Peyer's patch (tissue), 4 donors: ENCODE measurements at places on chromosomes 3 and 15.

DNA sequence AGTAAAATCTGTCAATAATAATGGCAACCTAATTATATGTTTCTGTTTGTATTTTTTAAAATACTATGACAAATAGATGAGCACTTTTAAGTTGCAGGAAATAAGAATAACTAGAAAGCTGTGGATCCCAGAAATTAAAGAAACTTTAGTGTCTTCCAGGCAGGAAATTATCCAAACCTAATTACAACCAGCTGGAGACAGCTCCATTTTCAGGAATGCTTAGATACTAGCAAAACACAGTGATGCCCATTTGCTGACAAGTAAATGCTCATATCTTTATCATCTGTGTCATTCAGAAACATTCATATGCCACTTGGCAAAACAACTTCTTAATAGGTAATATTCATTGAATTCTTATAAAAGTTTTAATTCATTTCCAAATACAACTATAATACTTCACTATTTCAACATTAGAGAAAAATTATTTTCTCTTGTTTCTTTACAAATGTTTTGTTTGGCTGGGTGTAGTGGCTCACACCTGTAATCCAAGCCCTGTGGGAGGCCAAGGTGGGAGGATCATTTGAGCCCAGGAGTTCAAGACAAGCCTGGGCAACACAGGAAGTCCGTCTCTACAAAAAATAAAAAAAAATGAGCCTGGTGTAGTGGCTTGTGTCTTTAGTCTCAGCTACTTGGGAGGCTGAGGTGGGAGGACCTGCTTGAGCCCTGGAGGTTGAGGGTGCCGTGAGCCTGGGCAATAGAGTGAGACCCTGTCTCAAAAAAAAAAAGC, 169.1 kb upstream of the TSPAN3 start:
- DNase-seq, result no peak

GRCh38 chr3:154779571-154779970, 300.5 kb upstream of the MME start:
- no peak for DNase-seq

DNA sequence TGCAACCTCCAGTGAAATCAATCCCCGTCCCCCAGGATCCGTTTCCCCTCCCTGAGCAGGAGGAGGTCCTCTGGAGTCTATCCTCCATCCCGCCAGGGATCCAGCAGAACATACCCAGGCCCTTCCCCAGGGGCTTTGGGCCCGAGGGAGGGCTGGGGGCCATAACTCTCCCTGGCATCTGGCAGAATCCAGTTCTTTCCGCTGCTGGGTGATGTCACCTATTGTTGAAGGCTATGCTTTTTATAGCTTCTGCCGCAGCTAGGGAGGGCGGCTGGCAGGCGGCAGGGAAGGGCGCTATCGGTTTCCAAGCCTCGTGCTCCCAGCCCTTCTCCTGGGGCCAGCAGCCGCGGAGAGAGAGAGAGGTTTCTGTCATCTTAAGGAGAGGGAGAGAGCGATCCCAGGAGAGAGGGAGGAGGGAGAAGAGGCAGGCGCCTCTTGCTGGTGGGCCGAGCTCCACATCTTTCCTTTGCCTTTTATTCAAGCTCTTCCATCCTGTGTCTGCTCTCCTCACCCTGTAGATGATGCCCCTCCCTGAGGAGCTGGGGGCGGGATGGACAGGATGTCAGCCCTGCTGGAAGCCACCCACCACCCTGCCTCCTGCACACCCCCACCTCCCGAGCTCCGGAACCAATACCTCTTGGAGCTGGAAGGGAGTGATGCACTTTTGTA, 120.1 kb downstream of the ANP32A start:
- no peak for DNase-seq

- DNase-seq, result no peak
Observed at GRCh38 chr3:28651159-28651558, 302.5 kb upstream of the AZI2 start.

DNA sequence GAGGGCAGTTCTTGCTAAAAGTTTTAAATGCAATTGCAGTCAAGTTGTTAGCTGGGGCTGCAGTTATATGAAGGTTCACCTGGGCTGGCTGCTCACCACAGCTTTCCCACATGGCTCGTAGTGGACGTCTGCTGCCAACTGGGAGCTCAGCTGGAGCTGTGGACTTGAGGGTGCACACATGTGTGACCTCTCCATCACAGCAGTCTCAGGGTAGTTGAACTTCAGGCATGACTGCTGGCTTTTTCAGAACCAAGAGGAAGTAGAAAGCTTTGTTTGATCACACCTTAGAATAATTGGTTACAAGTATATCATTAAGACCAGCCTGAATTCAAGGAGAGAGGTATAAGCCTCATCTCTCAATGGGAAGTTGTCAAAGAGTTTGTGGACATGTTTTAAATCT, 74.1 kb downstream of the CHL1 start:
- no peak for DNase-seq

- no peak for DNase-seq
Observed at GRCh38 chr15:99983171-99983885, 250.1 kb upstream of the LYSMD4 start.

- DNase-seq, result no peak
Observed at GRCh38 chr3:159187232-159187631, 385.4 kb downstream of the MFSD1 start.

- no peak for DNase-seq
Observed at GRCh38 chr3:171874879-171875278, 31.7 kb downstream of the TMEM212 start.

DNA sequence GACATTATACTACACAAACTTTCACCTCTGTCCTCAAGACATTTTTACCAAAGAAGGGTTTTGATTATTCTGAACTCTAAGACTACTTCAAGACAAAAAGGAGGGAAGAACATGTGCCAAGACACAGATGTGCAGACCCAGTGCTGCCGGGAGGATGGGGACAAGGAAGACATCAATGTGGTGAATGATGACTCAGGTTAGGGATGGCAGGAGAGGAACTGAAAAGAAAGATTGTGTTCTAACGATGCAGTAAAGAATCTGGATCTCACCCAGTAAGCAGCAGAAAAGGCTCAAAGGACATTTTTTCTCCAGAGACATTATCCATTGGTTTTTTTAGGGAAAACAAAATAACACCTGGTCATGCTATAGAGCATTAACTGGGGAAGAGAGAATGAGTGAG, 449.9 kb upstream of the NR2F2 start:
- no peak for DNase-seq

- peak; percentile 43 for DNase-seq
Observed at GRCh38 chr15:84402856-84403608, 167.5 kb downstream of the GOLGA6L4 start.

GRCh38 chr3:12175137-12175593, 16.5 kb upstream of the TIMP4 start:
- no peak for DNase-seq

- DNase-seq, result no peak
Observed at GRCh38 chr3:53833053-53833645, 13.1 kb downstream of the CHDH start.

GRCh38 chr3:188365184-188365583, 211.2 kb downstream of the LPP start:
- no peak for DNase-seq

DNA sequence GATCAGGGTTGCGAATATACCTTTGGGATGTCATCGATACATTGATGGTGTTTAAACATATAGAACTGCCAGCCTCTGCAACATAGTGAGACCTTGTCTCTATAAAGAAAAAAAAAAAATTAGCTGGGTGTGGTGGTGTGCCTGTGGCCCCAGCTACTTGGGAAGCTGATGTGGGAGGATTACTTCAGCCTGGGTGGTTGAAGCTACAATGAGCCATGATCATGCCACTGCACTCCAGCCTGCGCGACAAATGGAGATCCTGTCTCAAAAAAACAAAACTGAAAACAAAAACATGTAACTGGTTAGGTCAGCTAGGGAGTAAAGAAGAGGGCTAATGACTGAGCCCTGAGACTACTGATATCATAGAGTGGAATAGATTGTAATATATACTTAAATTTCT, 30.7 kb upstream of the MGA start:
- no peak for DNase-seq

- no peak for DNase-seq
Observed at GRCh38 chr3:5226783-5227182, 39.3 kb downstream of the EDEM1 start.
